Activated T-cell treated with anti-CD3 and anti-CD28 coated beads for 24 hours (primary cell): ENCODE measurements at places on chromosomes 6 and 20.

GRCh38 chr20:44054118-44054517 is 132.9 kb downstream of the JPH2 start:
- DNase-seq = no peak

- DNase-seq = no peak
These were observed 60.1 kb upstream of the PRSS16 start for GRCh38 chr6:27187231-27188060.

DNA sequence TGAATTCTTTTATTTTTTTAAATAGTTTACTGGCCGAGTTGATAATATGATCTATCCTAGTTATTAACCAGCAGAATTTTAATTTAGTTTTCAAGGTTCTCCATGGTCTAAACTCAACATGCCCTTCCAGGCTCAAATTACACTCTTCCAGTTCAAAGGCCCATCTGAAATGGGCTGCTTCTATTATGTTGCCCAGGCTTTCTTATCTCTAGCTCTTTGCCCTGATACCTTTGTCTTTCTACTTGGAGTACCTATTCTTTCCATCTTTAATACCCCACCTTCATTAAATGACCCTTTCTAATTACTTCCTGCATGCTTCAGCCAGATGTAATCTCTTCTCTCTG is 541.2 kb upstream of the FLRT3 start:
- no peak for DNase-seq

DNA sequence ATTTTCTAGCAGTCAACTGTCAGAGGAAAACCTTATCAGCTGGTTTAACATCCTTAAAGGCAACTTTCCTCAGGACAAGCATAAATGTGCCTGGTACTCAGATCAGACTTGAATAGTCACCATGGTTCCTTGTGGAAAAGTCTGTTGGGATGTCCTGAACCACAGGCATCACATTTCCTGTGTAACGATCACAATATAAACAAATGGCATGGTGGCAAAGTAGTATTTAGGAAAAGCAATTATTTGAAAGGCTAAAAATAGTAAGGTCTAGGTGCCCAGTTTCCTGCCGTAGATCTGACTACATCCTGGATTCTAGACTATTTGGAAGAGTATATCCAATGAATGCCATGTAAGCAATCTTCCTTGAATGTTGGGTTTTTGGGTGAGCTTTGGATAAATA is 271.9 kb upstream of the AGPAT4 start:
- no peak for DNase-seq

DNA sequence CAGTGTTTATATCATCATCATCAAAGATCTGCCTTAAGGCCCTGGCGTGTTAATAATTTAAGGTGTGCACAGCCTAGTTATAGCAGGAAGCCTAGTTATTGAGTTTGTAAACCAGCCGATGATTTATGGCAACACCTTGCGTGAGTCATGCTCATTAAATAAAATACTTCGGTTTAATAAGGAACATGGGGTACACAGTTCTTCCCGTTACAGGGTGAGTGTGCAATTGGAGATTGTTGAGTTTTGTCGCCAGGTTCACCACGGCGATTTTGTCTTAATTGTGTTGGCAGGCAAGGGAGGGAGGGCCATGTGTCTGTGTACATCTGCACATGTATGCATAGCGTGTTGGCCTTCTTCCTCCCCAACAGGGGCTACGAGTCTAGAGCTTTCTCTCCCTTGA is 104.0 kb downstream of the TFAP2A start:
- DNase-seq = no peak

DNA sequence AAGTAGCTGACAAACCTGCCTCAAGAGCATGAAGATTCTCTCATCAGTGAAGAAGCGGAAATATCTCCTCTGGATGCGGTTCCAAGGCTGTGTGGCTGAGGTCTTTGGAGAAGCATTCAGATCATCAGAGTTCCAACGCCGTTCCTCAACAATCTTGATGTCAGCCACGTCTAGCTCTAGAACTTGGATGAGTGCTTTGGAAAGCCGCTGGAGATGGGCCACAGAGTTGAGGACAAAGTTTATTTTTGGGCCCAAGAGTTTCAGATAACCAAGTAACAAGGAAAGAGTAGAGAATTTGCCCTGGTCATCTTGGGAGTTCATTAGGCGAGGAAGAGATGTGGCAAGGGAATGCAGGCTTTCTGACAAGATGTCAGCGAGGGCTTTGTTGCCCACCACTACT is 20.9 kb downstream of the TTI1 start:
- no peak for DNase-seq

GRCh38 chr6:169825558-169826225 is 74.3 kb downstream of the ERMARD start:
- DNase-seq = no peak

DNA sequence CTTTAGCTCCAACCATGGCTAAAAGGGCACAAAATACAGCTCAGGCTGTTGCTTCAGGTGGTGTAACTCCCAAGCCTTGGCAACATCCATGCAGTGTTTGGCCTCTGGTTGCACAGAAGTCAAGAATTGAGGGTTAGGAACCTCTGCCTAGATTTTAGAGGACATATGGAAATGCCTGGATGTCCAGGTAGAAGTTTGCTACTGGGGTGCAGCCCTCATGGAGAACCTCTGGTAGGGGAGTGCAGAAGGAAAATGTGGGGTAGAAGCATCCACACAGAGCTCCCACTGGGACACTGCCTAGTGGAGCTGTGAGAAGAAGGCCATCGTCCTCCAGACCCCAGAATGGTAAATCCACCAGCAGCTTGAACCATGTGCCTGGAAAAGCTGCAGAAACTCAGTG is 1453.8 kb upstream of the EYS start:
- no peak for DNase-seq

- no peak for DNase-seq
These were observed 27.0 kb downstream of the CLIC5 start for GRCh38 chr6:45988635-45989034.

GRCh38 chr6:148547110-148547509 is 199.7 kb upstream of the UST start:
- DNase-seq = no peak

- DNase-seq = no peak
These were observed 129.4 kb upstream of the AFDN start for GRCh38 chr6:167697316-167697715.

- no peak for DNase-seq
These were observed 991.0 kb downstream of the KIF16B start for GRCh38 chr20:15582146-15582760.

DNA sequence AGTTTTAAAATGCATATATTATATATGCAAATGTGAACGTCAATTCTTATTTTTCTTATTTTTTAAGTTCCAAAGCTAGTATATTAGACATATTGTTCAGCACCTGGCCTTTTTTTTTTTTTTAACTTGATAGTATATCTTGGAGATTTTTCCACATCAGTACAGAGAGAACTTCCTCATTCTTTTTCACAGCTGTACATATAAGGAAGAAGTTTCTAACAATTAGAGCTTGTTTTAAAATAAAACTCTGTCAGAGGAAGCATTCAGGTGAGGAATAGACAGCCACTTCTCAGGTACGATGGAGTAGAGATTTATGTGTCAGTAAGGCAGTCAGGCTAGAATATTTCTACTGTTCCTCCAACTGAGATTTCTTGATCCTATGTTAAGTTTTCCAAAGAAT is 233.1 kb upstream of the SUPT3H start:
- DNase-seq = no peak

DNA sequence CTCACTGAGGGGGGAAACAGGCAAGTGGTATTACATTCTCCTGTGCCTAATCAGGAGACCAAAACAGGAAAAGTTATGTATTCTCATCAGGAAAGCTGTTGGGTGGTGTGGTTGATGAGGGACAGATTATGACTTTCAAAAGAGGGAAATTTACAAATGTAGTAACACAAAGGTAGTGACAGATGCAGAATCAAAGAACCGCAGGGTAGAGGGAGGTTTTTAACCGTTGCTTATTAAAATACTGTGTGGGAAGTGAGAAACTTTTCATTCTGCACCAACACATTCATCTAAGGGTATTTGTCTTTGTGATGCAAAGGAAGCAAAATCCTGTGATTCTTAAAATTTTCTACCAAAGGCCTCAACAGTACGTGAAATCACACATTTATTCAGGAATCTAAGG is 288.2 kb upstream of the MAN1A1 start:
- no peak for DNase-seq

DNA sequence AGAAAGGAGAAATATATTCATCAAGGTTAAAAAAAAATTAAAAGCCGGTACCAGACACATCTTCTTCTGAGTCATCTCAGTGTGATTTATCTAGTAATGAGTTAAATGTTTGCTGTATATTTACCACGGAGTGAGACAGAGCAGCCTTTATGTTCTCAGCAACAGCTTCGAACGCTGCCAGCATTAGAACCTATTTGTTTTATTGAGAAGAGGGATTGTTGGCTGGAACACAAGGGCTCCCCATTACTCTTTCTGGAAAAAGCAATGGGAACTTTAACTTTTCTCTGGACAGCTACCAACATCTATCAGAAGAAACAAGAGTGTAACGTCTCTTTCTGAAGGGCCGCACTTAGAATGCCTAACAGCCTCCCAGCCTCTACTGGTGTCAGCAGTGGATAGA is 105.3 kb upstream of the TAB2 start:
- no peak for DNase-seq

GRCh38 chr6:108157981-108158525 is 7.8 kb upstream of the NR2E1 start:
- DNase-seq = no peak

GRCh38 chr6:130708338-130708737 is 118.9 kb upstream of the SMLR1 start:
- DNase-seq = no peak

DNA sequence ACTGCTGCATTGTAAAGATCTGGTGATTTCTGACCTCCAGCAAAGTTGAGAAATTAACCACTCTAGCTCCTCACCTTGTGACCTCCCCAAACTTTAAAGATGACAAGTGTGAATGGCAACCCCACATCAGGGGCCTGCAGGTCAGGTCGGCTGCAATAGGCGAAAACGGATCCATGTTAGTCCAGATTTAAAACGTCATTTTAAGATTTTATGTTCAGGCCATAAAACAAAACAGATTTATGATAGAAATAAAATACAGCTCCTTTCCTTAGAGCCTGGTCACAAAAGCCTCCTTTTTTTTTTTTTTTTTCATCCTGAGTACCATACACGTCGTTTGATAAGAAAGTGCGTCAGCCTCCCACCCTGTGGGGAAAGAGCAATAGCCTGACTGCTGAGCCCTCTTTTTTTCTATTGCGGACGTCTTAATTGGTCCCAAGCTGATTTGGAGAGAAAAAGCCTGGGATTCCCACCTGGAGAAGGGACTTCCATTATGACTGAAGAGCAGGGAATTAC is 519.2 kb upstream of the NOX3 start:
- DNase-seq = no peak

GRCh38 chr6:148231572-148231971 is 111.1 kb upstream of the SASH1 start:
- no peak for DNase-seq

- DNase-seq = no peak
These were observed 22.2 kb upstream of the ADGRG6 start for GRCh38 chr6:142279350-142280180.

DNA sequence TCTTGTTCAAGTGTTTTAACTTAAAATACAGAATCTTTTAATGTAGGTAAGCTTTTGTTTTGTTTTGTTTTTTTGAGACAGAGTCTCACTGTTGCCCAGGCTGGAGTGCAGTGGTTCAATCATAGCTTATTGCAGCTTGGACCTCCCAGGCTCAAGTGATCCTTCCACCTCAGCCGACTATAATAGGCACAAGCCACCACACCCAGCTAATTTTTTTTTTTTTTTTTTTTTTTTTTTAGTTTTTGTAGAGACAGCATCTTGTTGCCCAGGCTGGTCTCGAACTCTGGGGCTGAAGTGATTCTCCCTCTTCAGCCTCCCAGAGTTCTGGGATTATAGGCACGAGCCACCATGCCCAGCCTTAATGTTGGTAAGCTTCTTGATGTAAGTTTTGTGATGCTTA is 3.3 kb downstream of the EFHC1 start:
- DNase-seq = no peak

DNA sequence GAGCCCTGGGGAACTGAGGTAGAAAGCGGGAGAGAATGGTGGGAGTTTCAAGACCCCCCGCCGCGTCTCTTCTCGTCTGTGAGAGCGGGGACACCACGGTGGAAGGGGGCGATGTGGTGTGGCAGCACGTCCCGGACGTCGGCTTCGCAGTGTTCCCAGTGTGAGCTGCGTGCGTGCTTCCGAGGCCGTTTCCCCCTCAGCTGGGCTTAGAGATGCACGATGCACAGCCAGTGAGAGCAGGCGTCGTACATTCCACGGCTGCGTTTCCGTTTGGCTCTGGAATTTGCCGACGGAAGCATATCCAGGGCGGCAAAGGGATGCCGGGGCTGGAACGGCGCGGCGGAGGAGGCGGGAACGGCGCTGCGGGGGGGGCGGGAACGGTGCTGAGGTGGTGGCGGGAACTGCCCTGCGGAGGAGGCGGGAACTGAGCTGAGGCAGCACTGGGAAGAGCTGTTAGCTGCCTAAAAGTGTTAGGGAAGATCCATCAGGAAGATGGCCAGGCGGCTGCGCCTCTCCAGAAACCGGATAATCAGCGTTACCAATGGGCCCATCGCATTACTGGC is 37.7 kb downstream of the KIF25 start:
- no peak for DNase-seq

- no peak for DNase-seq
These were observed 24.3 kb upstream of the SCRT2 start for GRCh38 chr20:699811-700338.

DNA sequence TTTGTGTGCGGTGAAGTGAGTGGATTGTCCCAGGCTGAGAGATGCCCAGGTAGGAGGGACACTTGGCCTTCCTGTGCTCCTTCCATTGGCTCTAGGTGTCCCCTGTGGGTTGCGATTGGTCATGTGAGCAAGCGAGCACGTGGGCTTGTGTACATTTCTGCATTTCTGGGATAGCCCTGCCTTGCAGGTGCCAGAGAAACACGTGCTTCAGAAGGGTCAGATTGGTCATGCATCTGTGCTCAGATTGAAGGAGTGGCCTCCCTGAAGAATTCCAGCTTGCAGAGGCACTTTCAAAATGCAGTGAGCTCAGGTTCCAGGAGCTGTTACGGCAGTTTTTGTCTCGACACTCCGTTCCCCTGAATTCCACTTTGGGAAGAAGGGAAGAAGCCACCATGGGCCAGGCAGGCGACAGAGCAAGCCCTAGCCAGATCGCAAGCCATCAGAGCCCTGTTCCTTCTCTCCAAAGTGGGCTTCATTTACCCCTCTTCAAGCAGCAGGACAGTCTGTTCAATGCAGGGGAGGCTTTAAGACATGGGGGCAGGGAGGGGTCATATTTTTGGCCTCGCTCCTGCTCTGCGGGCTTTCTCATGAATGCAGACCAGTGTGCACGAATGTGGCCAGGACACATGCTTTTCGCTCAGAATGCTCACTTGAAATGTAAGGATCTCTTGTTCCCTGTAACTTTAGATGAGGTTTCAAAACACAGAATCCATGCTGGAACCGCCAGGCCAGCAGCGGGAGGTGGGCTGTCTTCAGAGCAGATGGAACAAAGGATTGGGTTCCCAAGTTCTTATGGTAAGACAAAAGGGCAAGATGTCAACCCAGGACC is 78.6 kb upstream of the AKAP12 start:
- no peak for DNase-seq
